ENCODE measurements at places on chromosomes 13 and 19. TPM values are rescaled to one million over a fixed set of nuclear protein-coding genes. Genes with fewer than 3 reads are reported as not detected.

The ZNF835 gene
- total RNA-seq = not detected

The MBD3L2 gene
- not detected for total RNA-seq

The KCNRG gene
- total RNA-seq = 0.23 TPM

The PRR20D gene
- total RNA-seq = not detected

The IZUMO2 gene
- not detected for total RNA-seq

The MCF2L gene
- not detected for total RNA-seq

The S1PR4 gene
- 0.16 TPM for total RNA-seq

The CABP5 gene
- total RNA-seq = not detected

The ZNF850 gene
- 0.72 TPM for total RNA-seq

The CCDC70 gene
- total RNA-seq = not detected

The NKPD1 gene
- 1.1 TPM for total RNA-seq

The MISP3 gene
- 0.08 TPM for total RNA-seq

The LILRB4 gene
- total RNA-seq = not detected

The RNF17 gene
- not detected for total RNA-seq

The PROZ gene
- not detected for total RNA-seq

The ONECUT3 gene
- not detected for total RNA-seq

The TLE6 gene
- not detected for total RNA-seq

The CRLF1 gene
- 0.31 TPM for total RNA-seq

The ZNF345 gene
- 1.1 TPM for total RNA-seq
